Stimulated activated CD4-positive, alpha-beta T cell treated with anti-CD3 and anti-CD28 coated beads, Interleukin-4, amount 100 ng/mL, for 1 hour (primary cell): ENCODE measurements at places on chromosomes 6 and 20.

- DNase-seq = no peak
Measured at GRCh38 chr20:38272398-38272797, 11.9 kb upstream of the KIAA1755 start.

- DNase-seq = peak; percentile 5
Measured at GRCh38 chr20:59253779-59254319, 46.6 kb upstream of the EDN3 start.

DNA sequence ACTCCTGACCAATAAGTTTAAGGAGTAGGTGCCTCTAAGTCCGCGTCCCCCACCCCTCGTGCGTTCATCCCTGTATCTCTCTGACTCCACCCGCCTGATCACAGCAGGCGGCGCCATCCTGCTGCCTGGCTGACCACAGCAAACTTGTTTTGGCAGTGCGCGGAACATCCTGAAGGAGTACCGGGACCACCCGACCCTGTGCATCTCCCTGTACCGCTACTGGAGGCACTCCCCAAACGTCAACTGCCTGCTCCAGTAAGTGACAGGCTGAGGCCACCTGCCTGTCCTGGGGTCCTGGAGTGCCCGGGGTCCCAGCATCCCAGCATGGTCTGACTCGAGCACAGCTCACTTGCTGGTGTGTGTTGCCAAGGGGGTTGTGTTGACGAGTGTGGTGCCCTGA is 19.0 kb downstream of the PNLDC1 start:
- no peak for DNase-seq

- DNase-seq = no peak
Measured at GRCh38 chr20:37816003-37816402, 86.9 kb upstream of the VSTM2L start.

- DNase-seq = no peak
Measured at GRCh38 chr20:13613917-13614316, 24.8 kb downstream of the TASP1 start.

DNA sequence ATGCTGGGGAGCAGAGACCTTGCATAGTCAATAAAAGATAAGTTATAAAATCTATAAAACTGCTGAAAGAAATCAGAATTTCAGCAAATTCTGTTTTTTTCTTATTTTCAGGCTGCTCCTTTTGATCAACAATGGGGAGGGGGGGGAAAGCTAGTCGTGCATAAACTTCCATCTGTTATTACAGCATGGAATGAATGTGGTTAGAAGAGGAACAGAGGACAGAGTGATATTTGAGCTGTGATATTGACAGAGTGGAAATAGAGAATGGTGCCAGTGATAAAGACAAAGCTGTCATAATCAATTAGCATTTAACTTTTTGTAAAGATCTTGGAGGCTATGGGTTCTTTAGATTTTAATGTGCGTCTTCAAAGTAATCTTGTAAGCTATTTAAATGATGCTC is 43.4 kb upstream of the QKI start:
- DNase-seq = no peak

DNA sequence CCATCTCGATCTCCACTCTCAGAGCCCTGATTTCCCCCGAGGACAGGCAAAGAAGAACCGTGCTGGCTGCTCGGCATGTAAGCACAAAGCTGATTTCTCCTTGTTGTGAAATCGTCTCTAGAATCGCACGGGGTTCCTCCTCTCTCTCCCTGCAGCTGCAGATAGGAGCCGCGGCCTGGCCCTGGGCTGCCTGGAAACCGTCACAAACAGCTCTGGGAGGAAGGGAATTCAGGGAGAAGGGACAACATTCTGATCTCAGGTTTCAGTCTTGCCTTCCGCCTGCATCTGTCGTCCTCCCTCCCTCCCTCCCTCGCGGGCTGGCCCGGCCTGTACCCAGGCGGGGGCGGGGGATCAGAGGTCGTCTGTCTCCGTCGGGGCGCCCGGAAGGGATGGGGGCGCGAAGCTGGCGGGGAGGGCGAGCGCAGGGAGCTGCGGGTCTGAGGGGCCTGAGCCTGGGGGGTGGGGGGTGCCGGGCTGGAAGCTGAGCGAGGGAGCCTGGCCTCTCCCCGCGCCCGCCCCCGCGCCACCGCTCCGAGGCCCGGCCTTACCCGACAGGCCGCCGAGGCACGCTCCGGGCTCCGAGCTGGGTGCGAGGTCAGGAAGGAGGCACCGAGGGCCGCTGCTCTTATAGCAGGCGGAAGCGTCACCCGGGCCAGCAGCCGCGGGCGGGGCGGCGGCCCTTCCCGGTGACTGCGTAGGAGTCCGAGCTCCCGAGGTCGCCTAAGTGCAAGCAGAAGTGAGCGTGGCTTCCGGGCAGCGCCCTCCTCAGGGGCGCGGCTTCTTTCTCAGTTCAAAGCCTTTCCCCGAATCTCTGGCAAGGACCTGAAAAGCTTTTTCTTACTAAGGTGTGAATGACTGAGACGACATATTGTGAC is at the start of gene SERPINB1:
TSS of gene SERPINB1 (minus strand) at position 600 of the 875 bp plus-strand sequence. CDS start 1,277 bp downstream, outside the sequence.
- peak; percentile 74 for DNase-seq

DNA sequence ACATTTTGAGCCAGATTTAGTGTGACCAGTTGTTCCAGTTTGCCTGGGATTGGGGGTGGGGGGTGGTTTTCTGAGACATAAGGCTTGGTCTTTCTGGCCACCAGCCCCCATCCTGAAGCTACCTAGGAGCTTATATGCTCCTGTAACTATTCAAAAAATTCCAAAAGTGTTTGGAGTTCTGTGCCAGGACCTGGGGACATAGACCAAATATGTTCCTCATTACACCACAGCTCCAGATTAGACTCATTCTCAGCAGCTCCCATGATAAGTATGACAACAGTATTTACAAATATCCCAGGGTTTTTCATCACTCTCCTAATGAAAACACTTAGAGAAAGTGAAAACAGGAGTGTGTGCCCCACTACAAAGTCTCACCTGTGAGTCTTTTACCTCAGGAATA is 37.8 kb upstream of the RNF144B start:
- DNase-seq = no peak

GRCh38 chr6:76694795-76695194 is 622.3 kb upstream of the IMPG1 start:
- DNase-seq = no peak

- no peak for DNase-seq
Measured at GRCh38 chr6:67248077-67248476, 1387.0 kb upstream of the ADGRB3 start.
